NCI-H82 (cell line): ENCODE measurements at places on chromosomes 6 and 20.

DNA sequence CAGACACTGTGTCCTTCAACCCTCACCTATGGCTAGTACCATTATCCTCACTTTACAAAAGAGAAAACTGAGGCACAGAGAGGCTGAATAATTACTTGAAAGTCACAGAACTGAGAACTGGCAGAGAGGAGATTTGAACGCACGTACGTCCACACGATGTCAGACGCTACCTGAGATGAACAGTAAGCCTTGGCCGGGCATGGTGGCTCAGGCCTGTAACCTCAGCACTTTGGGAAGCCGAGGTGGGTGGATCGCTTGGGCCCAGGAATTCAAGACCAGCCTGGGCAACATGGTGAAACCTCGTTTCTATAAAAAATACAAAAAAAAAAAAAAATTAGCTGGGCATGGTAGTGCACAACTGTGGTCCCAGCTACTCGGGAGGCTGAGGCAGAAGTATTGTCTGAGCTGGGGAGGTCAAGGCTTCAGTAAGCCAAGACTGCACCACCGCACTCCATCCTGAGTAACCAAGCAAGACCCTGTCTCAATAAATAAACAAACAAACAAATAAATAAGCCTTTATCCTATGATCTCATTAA lies 20.5 kb downstream of the GMDS start:
- no peak for DNase-seq

DNA sequence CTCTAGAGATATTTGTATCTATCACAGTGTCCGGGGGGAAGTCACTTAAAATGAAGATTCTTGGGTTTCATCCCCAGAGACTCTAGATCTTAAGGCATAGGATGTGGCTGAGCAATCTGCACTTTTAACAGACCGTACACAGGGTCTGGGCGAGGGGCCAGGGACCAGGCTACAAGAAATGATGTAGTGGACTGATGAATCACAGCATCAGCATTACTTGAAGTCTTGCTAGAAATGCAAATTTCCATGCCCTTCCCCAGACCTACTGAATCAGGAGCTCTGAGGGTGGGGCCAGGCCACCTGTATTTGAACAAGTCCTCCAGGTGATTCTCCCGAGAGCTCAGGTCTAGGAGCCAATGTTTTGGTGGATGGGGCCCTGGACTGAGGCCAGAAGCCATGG lies 168.4 kb downstream of the DOK5 start:
- no peak for DNase-seq

GRCh38 chr20:3995067-3995748 lies 20.1 kb downstream of the RNF24 start:
- peak; percentile 15 for DNase-seq

GRCh38 chr20:38298768-38299288 lies 5.1 kb upstream of the BPI start:
- no peak for DNase-seq

- peak; percentile 93 for DNase-seq
Measured at GRCh38 chr6:28542440-28543296, 17.0 kb downstream of the GPX5 start.

DNA sequence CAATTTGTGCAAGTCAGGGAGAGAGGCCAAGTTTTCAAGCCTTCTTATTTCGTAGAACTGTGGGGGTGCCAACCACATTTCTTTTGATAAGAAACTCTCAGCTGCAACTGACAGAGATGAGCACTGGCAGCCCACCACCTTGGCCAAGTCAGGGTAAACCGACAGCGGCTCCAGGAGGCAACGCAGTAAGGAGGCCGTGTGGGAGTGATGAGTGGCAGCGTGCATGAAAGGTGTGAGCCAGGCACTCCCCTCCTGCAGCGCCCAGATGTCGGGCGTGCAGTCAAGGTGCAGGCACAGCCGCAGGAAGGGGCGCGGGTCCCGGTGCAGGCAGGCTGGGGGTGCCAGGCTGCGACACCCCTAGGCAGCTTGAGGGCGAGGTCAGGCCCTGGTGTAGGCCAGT lies 49.2 kb upstream of the HDAC2 start:
- no peak for DNase-seq

GRCh38 chr6:20741490-20741889 lies 207.2 kb downstream of the CDKAL1 start:
- no peak for DNase-seq

- no peak for DNase-seq
Measured at GRCh38 chr6:42124223-42124836, 18.1 kb downstream of the C6orf132 start.

DNA sequence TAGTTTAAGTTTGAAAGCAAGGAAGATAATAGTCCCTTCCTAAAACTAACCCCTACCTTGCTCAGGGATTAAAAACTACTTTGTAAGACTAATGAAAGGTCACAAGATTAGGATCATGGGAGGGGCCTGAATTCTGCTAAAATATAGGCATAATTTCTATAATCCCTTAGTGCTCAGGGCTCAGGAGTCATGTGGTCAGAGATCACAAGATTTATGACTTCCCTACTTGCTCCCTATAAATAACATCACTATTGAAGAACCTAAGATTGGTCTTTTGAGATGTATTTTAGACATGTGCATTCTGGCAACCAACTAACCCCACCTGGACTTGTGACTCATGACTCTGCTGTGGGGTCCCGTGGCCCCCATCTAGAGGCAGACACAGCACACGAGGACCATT lies 81.1 kb downstream of the STMND1 start:
- no peak for DNase-seq

DNA sequence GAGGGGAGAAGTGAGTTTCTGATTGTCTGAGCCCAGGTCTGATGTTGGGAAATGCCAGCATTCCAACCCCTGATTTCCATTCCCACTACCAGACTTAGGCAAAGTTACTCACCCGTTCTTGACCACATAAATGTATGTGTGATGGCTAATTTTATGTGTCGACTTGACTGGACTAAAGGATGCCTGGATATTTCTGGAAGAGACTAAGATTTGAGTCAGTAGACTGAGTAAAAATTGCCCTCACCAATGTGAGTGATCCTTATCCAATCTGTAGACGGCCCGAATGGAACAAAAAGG lies 95.8 kb upstream of the TAB2 start:
- no peak for DNase-seq

GRCh38 chr6:21228411-21228810 lies 365.1 kb upstream of the SOX4 start:
- DNase-seq: no peak
